ENCODE measurements at places on chromosomes 7 and 10. TPM values are rescaled to one million over a fixed set of nuclear protein-coding genes. Genes with fewer than 3 reads are reported as not detected.

FOXI2 gene
- total RNA-seq: not detected

CYP26C1 gene
- 0.30 TPM for total RNA-seq

TRDMT1 gene
- total RNA-seq: 4.3 TPM

SLC26A4 gene
- total RNA-seq: 1.3 TPM
